ENCODE measurements at places on chromosomes 1 and 21.

DNA sequence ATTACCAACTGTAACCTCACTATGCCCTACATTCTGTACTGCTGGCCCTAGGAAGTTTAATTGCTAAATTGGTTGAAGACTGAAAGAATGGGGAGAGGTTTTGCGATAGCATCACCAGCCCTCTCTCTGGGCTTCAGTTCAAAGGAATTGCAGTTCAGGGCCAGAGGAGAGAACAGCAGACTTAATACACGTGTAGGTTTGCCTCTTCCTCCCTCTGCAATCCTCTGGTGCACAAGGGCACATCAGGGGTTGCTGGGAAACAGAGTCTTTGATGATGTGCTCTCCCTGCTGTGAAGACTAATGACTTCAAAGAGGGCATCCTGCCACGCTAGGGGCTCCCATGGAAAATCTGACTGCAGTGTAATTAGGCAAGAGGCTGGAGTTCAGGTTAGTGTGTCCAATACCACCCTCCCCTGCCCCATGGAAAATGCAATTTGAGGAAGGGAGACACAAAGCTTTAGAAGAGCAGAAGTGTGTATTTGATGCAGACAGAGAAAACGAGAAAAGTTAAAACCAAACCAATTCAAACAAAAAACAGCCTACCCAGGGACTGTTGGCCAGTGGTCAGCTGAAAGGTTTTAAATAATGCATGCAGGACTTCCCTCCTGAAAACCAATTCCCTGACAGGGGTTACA lies 167.9 kb downstream of the ASTN1 start:
- DNase-seq: no peak

- no peak for DNase-seq
These were observed 96.4 kb upstream of the RGS4 start for GRCh38 chr1:162972773-162973172.

- DNase-seq: no peak
These were observed 40.9 kb upstream of the PADI1 start for GRCh38 chr1:17163789-17164666.

DNA sequence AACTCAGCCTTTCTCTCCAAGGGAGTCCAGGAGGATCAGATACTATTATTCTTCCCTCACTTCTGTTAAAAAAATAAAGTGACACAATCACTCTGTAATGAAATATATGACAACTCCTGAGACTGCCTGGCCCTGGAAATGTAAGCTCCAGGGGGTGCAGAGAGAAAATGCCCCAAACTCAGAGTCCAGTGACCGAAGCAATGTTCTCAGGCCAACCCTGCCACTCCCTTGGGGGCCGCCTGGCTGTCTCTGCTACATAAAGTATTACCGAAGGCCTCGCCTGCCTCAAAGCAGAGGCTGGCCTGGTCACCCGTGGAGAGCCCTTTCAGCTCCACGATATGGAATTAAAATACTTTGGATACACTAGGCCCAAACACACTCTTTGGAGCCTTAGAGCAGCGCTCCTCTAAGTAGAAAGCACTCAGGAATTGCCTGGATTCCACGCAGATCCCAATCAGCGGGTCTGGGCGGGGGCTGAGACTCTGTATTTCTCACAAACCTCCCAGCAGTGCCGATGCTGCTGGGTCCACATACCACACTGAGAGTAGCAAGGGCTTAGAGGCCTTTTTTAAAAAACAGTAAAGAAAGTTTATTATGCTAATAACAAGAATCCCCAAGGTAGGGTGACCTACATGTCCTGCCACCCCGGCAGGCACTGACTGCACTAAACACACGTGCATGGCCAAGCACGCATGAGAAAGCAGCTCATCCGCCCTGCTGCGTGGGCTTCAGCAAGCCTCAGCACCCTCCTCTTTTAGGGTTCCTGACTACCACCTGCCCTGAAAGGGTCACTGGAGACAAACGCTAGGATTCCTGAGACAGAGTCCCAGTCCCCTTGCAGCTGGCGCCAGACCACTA lies 31.1 kb downstream of the TMCO4 start:
- no peak for DNase-seq

GRCh38 chr1:176961678-176962077 lies 202.8 kb downstream of the ASTN1 start:
- DNase-seq: no peak

- DNase-seq: no peak
These were observed 36.9 kb upstream of the IFI16 start for GRCh38 chr1:158972841-158973240.

DNA sequence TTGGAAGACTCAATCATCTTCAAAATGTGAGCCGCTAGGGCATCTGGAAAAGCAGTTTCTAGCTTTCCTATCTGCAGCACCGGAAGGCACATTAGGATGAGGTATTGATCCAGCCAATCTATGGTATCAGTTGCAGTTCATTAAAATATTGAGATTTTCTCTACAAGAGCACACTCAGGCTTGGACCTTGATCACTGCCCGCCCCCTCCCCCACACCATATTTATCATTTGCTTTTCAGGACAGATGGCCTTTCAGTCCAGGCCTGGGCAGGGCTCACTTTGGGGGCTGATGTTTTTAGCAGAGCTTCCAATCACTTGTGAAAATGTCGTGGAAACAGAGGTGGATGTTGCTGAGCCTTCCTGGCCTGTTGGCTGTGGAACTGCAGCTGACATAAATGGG lies 17.5 kb downstream of the LHX4 start:
- no peak for DNase-seq

DNA sequence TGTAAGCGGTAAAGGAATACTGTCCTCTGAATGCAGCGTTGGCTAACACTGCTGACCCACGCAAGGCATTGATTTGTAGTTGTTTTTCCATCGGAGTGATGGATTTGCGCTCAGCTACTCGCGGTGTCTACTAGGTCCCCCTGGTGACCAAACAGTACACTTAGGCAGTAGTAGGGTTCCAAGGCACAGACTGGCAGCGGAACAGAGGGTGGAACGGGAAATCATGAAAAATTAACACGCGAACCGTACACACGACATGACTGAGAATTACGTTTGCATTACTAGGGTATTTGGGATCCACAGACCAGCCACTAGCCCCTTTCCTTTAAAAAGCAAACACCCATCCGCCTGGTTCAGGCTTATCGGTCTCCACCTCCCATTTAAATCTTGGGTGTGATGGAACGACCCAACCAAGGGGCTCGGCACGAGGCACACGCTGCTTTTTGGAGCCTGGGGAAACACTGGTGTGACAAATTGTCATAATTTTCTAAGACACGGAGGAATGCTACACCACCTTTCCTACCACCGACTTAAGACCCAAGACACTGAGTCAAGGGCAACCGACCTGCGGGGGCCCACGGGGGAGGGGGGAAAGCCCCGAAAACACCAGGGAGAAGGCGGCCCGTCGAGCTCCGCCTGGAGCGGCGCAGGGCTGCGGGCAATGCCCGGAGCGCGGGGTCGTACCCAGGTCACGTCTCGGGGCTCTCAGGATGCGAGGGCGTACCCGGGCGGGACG lies 699 bp downstream of the DIPK1A start:
- DNase-seq: peak; percentile 80

DNA sequence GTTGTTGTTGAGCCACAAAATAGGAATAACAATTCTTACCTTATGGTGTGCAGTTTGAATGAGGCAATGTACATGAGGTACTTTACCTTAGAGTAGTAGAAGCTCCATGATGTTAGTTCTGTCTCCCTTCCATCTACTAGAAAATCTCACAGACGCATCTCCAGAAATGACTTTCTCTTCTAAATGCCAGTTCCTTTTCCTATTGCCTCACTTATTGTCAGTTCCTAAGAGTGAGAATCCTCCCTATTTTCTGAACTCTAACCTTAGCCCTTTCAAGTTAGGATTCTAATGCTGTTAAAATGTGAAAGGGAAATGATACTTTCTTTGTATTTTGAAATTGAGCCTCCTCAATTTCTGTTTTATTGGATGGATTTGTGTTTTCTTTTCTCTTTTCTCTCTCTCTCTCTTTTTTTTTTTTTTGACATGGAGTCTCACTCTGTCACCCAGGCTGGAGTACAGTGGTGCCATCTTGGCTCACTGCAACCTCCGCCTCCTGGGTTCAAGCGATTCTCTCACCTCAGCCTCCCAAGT lies 18.6 kb upstream of the MAPKAPK2 start:
- no peak for DNase-seq

GRCh38 chr1:166859597-166859996 lies 16.5 kb downstream of the TADA1 start:
- DNase-seq: no peak

GRCh38 chr1:37064039-37064438 lies 29.7 kb upstream of the GRIK3 start:
- no peak for DNase-seq

GRCh38 chr1:228691926-228692325 lies 43.4 kb upstream of the RHOU start:
- no peak for DNase-seq

- DNase-seq: no peak
These were observed 12.3 kb upstream of the DENND2D start for GRCh38 chr1:111212634-111213335.

GRCh38 chr1:228475812-228476211 lies 11.4 kb upstream of the RNF187 start:
- DNase-seq: no peak

GRCh38 chr1:225866061-225866837 lies 15.9 kb downstream of the TMEM63A start:
- DNase-seq: no peak

- DNase-seq: no peak
These were observed 109.9 kb downstream of the CASZ1 start for GRCh38 chr1:10686404-10687040.

- DNase-seq: no peak
These were observed 7.0 kb downstream of the FCAMR start for GRCh38 chr1:206963119-206963712.

DNA sequence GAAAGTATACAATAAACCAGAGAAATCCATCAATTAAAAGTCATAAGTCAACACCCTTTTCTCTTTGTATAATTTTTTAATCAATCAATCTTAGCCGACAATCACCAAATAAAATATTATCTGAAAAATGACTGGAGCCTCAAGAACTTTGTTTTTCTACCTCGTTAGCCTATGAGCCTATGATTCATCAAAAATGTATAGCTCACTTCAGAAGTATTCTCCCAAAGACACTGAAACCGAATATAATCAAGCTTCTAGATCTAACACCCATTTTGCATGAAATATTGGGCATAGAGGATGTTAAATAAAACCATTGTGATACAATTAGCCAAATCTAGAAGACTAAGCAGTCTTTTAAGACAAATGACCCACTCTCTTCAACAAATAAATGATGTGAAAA lies 17.8 kb upstream of the RSBN1 start:
- no peak for DNase-seq
